ENCODE measurements at places on chromosomes 5 and 9. TPM values are rescaled to one million over a fixed set of nuclear protein-coding genes. Genes with fewer than 3 reads are reported as not detected.

DNA sequence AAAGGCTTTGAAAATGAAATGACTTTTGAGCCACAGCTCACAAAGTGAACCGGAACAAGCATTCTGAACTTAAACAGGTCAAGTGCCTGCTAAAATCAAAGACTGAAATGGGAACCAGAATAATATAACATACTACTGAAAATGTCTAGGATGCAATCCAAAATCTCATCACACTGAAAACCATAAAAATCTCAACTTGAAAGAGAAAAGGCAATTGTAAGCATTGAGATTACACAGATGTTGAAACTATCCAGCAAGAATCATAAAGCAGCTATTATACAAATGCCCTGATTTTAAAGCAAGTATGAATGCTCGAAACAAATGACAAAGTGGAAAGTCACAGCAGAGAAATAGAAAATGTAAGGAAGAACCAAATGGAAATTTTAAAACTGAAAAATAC, 211.5 kb upstream of the GAS1 start:
- H3K27ac ChIP-seq: no peak overlapping the region
- DNase-seq: no peak

- DNase-seq: no peak
- H3K36me3 ChIP-seq: peaks cover 15% of the 10 kb centered on the region
- peaks cover 10% of the 10 kb centered on the region for H3K4me1 ChIP-seq
These were observed 708 bp downstream of the SPOUT1 start for GRCh38 chr9:128828719-128829452.

The GABRG2 gene
- 0.51 TPM for total RNA-seq

GRCh38 chr9:87867391-87867790, 15.3 kb upstream of the SPATA31E1 start:
- peaks cover 11% of the 10 kb centered on the region for H3K4me1 ChIP-seq
- DNase-seq: no peak
- H3K4me3 ChIP-seq: no peak overlapping the region

DNA sequence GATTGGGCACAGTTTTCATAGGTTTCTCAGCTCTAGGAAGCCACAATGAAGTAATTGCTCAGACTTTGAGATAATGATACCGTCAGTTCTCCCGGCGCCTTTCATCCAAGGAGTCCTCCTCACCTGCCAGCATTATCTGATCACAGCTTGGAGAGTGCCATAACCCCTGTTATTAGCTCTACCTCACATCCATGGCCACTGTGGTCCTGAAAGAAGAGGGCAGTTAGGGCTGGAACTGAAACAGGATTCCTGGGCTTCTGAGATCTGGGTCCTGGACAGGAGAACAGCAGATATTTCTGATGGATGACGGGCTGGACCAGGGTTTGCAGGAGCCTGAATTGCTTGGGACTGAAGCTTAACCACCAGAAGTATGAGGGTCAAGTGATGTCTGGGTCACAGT, 13.5 kb downstream of the RGS3 start:
- H3K4me3 ChIP-seq: no peak overlapping the region
- no peaks in the 10 kb centered on the region for H3K36me3 ChIP-seq
- H3K27me3 ChIP-seq: peaks cover 10% of the 10 kb centered on the region
- peaks cover 11% of the 10 kb centered on the region for H3K4me1 ChIP-seq

The RORB gene
- total RNA-seq: 0.51 TPM
